ENCODE measurements at places on chromosomes 5 and 9.

- no peak for DNase-seq
Observed at GRCh38 chr5:34496701-34497469, 159.2 kb upstream of the RAI14 start.

DNA sequence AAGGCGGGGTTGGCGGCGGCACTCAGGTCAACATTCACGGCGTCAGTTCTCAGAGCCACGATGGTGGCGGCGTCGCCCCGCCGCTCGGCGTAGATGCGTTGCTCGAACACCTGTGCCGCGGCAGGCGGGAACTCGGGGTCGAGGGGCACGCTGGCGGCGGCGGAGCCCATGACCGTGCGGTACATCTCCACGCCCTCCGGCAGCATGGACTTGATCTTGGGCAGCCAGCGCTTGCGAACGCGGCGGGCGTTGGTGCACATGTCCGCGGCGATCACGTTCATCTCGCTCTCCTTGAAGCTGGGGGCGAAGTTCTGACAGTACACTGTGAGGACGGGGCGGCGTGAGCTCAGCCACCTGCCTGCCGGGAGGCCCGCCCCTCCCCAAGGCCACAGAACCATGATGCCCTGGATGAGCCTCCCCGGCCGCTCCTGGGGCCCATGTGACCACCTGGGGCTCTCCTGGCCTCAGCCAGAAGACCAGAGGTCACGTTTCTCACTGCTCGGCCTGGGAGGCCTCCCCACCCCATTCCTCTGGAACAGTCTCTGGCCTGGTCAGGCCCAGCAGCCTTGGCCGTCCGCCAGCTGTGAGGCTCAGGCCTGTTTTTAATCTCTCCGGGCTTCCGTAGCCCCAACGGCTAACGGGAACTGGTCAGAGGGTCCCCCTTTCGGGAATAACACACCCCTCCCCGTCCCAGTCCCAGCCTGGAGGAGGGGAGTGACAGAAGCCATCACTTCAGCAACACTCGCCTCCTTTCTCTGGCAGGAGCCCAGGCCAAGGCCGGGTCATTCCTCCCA is 50.7 kb upstream of the UBAC1 start:
- DNase-seq: no peak

DNA sequence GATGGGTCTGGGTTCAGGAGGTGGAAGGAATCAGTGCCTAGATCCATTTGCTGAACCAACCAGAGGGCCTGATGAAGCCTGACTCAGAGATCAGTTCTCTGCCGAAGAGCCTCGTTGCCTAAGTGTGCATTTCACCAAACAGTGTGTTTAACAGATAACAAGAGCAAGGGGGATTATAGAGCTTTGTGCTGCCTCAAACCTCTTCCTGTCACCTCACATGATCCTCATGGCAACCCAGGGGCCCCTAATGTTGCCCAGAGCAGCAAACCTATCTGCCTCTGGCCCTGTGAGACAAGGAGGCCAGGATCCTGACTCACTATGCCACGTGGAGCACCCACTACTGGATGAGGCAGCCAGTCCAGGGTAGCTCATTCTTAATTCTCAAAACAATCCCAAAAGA is 66.3 kb upstream of the EPB41L4B start:
- no peak for DNase-seq

GRCh38 chr9:75996726-75997125 is 106.3 kb downstream of the PCSK5 start:
- no peak for DNase-seq

- DNase-seq: no peak
Observed at GRCh38 chr9:89478821-89479668, 18.9 kb downstream of the SEMA4D start.

- DNase-seq: peak; percentile 29
Observed at GRCh38 chr9:113446323-113446740, 17.2 kb upstream of the RGS3 start.

DNA sequence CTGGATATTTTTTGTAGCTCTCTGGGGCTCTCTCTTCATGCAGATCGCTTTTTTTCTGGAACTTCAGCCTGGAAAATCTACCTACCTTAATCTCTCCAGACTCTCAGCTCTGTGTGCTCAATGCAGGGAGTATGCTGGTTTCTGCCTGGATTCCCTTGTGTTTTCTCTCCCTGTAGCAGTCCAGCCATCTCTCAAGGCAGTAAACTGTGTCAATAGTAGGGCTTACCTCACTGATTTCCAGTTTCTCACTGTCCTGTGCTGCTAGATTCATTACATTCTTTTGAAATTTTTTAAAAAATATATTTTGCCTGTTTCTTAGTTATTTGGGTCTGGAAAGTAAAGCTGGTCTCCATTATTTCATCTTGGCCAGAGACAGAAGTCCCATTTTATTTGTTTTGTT is 951.4 kb downstream of the NR2F1-AS1 start:
- no peak for DNase-seq

DNA sequence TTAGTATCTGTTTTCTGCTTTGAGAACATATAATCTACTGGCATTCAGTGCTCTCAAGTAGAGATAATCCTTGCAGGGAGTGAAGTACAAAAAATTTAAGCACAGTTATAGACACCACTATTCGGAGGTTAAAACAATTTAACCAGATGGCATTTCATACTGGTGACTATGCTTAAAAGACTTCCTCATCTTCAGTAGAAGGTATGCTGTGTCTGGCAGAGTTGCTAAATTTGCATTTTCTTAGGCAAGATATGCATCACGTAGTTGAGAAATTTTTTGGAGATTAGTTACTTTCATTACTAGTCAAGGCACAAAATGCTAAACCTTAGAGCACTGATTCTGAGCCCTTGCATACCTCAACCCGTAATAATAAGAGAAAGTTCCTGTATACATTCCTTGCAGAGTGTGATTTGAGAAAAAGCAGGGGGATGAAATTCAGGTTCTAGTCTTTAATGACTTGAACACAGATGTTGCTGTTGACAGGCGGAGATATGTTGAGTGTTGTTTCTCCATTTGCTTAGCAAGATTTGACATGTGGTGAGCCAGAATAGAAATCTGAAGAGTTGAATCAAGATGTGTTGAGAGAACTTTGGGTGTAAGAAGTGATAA is 70.8 kb upstream of the STARD4 start:
- no peak for DNase-seq

DNA sequence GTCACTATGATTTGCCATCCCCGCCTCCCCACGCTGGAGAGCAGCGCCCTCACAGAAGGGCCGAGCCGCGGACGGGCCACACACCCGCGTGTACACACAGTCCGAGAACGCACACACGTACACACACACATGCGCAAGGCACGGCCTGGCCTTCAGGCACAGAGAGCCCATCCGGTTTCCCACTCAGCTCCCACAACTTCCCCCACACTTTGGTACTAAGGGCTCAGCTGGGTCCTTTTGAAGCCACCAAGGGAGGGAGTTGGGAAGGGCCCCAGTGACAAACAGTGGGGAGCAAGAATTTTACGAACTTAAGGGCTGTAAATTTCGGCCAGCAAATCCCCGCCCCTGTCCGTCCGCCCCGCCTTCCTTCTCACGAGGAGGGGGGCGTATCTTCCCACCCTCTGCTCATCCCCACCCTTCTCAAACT is 133.3 kb upstream of the HAND1 start:
- no peak for DNase-seq

GRCh38 chr5:96474073-96474472 is 41.0 kb upstream of the PCSK1 start:
- no peak for DNase-seq

- DNase-seq: no peak
Observed at GRCh38 chr5:491856-492155, 32.4 kb downstream of the SLC9A3 start.

DNA sequence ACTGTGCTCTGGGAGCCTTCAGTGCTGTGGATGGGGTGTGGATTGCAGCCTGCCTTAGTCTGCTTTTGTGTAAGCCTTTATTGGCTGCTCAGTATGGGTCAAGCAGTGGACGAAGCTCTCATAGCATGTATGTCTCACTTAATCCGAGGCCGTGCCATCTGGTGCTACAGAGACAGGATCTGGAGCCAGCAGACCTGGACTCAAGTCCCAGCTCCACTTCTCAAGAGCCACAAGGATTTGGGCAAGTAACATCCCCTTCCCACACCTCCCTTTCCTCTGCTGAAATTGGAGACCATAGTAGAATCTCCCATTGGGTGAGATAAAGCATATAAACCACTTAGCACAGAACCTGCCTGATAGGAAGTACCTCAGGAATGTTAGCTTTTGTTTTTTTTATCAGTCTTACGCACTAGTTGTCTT is 23.4 kb upstream of the LECT2 start:
- DNase-seq: no peak

- DNase-seq: no peak
Observed at GRCh38 chr5:50969151-50970031, 303.0 kb downstream of the PARP8 start.

DNA sequence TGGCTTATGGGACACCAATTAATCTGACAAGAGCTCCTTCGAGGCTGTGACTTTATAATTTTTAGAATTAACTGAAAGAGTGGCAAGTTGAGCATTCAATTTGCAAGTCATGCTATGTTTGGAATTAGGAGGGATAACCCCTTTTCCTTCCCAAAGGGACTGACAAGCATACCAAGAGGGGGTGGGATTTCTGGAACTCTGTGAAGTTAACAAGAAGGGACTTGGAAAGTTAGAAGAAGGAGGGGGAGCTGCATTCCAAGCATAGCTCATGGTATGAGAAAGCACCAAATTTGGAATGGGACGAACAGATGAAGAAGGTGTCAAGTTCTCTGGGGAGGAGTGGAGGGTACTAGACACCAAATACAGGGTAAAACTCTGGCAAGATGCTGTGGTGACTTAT is 8.9 kb upstream of the PALM2AKAP2 start:
- DNase-seq: no peak

GRCh38 chr9:135506327-135507103 is 6.0 kb downstream of the MRPS2 start:
- DNase-seq: no peak
